ENCODE measurements at places on chromosomes 3 and 15.
A peak's percentile ranks its signal among the peaks of the same experiment; 100 is the strongest.

GRCh38 chr3:66506154-66506553 is 5.3 kb upstream of the LRIG1 start:
- no peak for DNase-seq

DNA sequence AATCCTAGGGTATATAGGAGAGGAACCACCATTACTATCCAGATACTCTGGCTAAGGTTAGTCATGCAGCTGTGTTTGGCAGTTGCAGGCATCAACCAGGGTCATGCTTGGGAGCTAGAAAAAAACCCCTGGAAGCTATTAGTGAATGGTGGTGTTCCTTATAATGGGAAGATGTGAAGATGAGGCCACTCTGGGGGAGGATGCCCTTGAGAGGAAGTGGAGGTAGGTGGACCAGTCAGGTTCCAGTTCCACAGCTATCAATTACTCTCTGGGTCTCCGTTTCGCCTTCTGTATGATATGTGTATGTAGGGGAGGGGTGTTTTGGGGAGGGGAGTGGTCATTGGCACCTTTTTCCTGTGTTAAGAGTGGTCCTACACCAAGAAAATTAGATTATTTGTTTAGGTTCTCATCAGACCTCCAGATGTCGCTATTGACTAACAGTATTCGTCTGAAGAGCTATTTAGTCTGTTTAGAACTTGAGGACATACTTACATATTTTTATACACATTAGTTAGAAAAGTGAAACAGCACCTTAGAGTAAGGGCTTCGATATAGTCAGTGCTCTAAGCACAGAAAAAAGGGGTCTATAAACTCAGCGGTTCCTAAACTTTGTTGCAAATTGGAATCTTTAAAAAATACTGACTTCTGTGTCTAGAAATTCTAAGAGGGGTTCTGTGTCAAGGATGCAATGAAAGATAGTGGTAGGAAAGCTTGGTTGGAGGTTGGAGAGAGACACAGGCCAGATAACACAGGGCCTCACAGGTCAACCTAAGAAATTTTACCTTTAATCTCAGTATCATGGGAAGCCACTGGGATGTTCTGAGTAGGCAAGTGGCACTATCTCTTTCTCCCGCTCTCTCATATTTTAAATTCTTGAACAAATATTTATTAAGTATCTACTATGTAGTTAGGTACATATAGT is 9.1 kb upstream of the HPS3 start:
- DNase-seq, result peak; percentile 68

DNA sequence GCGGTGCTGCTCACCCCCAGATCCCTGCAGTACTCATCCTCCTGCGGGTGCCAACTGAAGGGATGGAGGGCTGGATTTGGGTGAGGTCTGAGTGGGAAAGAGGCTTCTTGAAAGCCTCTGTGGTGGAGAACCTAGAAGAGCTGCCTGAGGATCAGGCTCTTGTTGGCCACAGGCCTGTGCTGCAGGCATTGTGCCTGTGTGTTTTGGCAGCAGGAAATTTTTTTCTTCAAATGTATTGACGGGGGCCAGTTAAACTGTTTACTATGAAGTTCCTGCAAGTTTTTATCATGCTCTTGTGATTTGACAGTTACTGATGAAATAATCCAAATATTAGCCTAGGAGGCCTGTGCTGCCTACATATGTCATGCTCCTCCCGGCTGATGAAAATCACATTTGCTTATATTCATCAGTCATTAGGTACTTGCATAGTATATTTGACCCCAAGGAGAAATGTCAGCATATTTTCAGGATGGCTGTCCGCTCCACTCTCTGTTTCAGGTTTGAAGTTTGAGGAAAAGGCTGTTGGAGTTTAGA is 103.1 kb downstream of the THSD4 start:
- no peak for DNase-seq

DNA sequence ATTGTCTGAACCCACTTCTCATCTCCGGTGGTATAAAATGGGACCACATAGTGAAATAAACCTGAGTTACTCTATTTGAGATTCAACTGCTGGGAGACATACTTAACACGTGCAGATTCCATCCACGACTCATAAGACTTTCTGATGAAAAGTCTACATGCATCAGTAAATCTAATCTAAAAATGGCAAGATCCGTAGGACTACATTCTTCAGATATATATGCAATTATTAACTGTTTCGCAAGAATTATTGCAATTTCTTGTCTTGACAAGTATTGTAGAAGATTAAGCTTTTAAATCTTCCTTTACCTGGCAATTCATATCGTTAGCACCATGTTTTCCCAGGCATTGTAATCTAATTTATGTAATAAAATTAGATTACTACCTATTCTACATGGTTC is 718.7 kb upstream of the CBLB start:
- DNase-seq, result no peak

GRCh38 chr3:55782807-55783206 is 295.7 kb upstream of the WNT5A start:
- DNase-seq, result no peak

Data from suppressor macrophage treated with lipopolysaccharide for 1 hour (primary cell).